NCI-H2081 (cell line): ENCODE measurements at places on chromosomes 2 and 18.

- DNase-seq: peak; percentile 25
Measured at GRCh38 chr2:216696751-216697560, 1.6 kb upstream of the IGFBP5 start.

- no peak for DNase-seq
Measured at GRCh38 chr2:231575612-231576256, 16.9 kb upstream of the TEX44 start.

- DNase-seq: no peak
Measured at GRCh38 chr2:71751590-71751989, 298.2 kb downstream of the DYSF start.

DNA sequence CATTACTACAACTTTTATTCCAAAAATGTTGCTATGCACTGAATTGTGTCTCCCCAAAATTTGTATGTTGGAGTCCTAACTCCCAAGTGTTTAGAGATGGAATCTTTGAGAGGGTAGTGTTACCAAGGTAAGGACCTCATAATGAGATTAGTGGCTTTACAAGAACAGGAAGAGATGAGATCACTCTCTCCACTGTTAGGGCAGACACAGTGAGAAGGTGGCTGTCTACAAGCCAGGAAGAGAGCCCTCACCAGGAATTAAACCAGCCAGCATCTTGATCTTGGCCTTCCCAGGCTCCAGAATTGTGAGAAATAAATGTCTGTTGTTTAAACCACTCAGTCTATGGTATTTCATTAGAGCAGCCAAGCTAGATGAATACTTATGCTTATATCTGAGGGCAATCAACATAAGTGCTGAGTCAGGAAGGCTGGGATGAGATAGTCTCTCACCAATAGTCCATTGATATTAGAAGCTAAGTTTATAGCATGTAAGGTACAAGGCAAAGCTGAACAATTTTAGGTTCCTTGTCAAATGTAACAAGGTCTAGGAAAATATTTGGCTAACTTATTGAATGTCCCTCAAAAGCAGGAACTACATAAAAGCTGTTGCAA lies 317.6 kb upstream of the REG3G start:
- no peak for DNase-seq

GRCh38 chr2:180985771-180986395 lies 5.5 kb downstream of the UBE2E3 start:
- DNase-seq: no peak
